ENCODE measurements at places on chromosomes 5 and 9. TPM values are rescaled to one million over a fixed set of nuclear protein-coding genes. Genes with fewer than 3 reads are reported as not detected.
A peak's percentile ranks its signal among the peaks of the same experiment; 100 is the strongest.

The SECISBP2 gene
- total RNA-seq, result 40.1 TPM

- no peak for ATAC-seq
Observed at GRCh38 chr9:116763770-116764169, 76.7 kb downstream of the TRIM32 start.

The RNF180 gene
- total RNA-seq, result not detected

DNA sequence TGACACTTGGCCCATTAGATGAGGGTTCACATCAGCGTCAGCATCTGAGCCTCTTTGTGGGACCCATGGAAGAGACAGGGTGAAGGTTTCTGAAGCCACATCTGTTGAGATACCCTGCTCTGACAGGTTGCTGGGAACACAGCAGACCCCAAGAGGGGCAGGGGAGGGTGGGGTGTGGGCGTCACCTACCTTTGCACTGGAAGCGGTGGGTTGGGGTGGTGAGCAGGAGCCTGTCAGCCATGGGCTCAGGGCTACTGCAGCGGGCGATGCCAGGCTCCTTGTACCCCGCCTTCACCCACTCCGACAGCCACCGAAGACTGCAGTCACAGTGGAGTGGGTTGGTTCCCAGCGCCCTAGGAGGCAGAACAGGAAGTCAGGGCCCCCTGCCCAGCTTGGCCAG lies 131.5 kb upstream of the PANK3 start:
- no peak for ATAC-seq

The SH2D3C gene
- total RNA-seq, result 46.8 TPM

- no peak for ATAC-seq
Observed at GRCh38 chr5:111779922-111780292, 22.9 kb upstream of the NREP start.

DNA sequence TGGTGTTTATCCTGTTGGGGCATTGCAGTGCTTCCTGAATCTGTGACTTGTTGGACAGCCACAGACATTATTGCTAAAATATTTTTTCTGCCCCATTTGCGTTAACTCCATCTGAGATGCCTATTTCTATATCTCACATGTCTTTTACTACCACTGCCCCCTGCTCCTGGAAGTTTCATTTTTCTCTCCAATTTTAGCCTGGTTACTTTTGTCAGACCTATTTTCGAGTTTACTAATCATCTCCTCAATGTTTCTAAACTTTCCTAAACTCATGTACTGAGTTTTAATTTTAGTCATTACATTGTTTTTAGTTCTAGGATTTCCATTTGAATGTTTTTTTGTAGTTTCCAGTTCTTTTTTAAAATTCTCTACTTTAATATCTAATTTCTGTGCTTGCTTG lies 17.6 kb downstream of the HAPLN1 start:
- no peak for ATAC-seq

The NR4A3 gene
- total RNA-seq, result 42.0 TPM

The PCAT7 gene
- not detected for total RNA-seq

DNA sequence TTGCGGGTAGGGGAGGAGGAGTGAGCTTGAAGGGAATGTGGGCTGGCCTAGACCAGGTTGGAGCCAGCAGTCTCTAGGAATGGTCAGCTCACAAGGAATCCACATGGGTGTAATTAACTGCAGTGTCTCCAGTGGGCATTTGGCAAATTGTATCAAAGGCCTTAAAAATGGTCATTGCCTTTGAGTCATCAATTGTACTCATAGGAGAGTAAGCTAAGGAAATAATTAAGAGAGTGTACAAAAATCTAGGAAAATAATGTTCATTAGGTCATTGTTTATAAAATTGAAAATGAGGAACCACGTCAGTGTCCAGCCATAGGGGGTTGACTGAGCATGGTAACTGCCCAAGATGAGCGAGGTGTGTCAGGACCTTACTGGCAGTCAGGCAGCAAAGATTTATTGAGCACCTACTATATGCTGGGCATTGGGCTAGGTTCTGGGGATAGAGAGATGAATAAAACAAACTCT lies 29.8 kb upstream of the RPL26L1 start:
- no peak for ATAC-seq

DNA sequence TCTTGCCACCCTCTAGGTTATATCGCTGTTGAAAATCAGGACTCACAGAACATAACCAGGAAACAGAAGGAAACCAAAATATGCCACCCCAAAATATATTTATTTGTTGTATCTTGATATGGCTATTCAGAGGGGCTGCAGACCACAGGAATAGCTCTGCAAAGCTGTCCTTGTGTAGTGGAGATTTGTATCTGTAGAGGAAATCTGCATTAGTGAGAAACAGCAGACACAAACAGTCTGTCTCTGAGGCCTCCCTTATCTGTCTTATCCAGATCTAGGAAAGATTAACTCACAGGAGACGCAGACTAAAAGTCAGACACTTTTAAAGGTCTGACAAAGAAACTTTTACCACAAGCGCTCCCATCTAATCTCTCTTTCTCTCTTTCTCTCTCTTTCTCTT lies 54.1 kb upstream of the CEMIP2 start:
- no peak for ATAC-seq

GRCh38 chr9:29773676-29774075 lies 2200.4 kb upstream of the C9orf72 start:
- ATAC-seq, result no peak

GRCh38 chr9:94507531-94508258 lies 47.2 kb upstream of the PCAT7 start:
- ATAC-seq, result no peak

The RC3H2 gene
- total RNA-seq, result 46.5 TPM

The PDE6A gene
- total RNA-seq, result not detected

The MRNIP gene
- 17.4 TPM for total RNA-seq

DNA sequence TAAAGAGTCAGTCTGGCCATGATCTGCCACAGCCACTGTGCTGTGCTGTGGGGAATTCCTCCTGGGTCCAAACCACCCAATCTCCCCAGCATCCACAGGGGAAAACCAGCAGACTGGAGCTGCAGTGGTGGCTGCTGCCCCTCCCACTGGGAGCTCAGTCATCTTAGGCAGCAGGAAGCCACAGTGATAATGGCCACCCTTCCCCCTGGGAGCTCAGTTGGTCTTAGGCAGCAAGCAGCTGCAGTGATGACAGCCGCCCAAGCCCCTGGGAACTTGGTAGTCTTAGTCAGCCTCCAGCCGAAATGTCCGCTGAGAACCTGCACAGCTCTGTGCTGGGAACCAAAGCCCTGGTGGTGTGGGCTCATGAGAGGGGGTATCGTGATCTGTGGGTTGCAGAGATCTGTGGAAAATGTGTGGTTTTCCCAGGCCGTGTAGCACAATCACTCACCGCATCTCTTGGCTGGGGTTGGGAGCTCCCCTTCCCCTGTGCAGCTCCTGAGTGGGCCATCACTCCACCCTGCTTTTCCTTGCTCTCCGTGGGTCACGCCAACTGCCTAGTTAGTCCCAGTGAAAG lies 38.4 kb upstream of the SMIM15 start:
- ATAC-seq, result no peak

The FAM221B gene
- not detected for total RNA-seq

DNA sequence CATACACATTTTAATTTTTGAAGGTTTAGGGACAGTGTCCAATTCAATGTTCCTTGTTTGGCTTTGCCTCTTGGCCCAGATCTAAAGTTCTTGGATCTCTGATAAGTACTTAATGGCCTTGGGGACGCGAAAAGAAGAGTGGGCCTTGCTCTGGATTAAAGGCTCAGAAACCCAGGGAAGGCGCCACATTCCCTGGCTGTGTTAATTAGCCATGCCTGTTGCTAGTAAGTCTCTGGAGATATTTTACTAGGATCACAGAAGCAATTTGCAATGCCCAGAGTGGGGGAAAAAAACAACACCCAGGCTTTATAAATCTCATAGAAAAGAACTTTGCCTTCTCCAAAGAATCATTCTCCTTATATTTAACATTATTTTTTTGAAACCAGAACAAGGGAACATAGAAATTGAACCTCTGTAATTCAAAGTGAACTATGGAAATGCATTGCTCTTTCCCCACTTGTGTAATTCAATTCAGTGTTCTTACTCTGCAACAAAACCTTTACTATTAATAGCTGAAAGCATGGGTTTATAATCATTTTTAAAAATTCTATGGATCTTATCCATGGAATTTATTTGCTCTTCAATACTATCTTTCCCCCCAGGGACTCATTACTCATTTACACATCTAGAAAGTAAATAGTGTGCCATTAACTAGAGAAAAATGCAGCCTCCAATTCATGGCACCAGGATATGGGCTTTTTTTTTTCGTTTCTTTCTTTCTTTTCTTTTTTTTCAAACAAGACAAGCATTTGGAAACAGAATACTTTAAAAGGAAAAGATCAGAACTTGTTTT lies 172.2 kb upstream of the ANKRD55 start:
- ATAC-seq, result no peak

The SARDH gene
- total RNA-seq, result 2.7 TPM

The FGF18 gene
- total RNA-seq, result 0.19 TPM

The SPATA31A3 gene
- not detected for total RNA-seq

DNA sequence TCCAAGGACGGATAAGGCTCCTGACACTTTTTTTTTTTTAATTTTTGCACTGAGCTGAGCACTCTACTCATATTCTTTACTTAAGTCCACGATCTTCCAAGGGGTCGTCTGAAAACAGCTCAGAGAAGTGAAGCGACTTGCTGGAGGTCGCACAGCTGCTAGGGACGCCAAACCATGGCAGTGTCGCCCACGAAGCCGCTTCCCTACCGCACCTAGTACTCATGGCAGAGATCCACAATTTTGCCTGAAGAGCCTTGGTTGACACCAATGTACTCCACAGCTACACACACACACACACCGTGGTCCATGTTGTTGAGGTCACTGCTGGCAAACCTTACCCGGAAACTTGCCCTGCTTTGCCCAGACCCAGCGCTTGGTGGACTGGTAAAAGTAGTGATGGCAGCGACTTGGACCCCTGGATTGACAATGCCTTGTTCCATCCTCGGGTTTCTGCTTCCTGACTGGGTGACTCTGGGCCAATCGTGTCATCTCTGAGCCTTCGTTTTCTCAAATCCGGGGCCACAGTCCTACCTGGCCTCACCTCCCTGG lies 521 bp upstream of the SLIT3 start:
- ATAC-seq, result no peak

GRCh38 chr5:174692381-174692780 lies 32.0 kb upstream of the MSX2 start:
- ATAC-seq, result no peak

DNA sequence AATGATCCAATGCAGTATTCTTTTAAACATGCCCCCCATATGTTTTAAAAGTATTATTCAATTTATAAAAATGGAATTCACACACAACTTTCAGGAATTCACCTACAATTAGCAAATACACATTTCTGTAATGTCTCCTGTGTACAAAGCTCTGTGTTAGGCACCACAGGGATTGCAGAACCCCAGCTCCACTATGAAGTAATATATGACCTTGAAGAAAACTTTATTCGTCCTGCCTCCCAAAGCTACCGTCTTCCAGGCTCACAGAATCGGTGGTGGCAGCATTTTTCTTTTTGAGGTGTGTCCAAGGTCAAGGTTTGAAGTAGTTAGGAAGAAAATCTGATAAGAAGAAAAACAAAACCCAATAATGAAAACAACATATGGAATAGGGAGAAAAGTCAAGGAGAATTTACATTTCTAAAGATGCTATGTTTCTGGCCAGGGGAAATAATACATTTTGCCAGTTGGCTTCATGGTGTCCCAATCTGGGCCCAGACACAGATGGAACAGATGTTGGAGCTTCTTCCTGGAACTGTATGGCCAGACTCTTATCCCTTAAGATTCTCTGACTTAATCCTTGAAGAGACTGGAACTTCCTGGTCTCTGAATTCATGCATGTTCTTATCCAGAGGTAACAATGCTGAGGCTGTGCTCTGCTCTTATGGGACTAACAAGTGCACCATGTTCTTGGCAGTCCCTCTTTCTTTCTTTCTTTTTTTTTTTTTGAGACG lies 22.0 kb upstream of the LVRN start:
- no peak for ATAC-seq

GRCh38 chr9:38690574-38690973 lies 29.4 kb downstream of the FAM240B start:
- peak; percentile 72 for ATAC-seq

DNA sequence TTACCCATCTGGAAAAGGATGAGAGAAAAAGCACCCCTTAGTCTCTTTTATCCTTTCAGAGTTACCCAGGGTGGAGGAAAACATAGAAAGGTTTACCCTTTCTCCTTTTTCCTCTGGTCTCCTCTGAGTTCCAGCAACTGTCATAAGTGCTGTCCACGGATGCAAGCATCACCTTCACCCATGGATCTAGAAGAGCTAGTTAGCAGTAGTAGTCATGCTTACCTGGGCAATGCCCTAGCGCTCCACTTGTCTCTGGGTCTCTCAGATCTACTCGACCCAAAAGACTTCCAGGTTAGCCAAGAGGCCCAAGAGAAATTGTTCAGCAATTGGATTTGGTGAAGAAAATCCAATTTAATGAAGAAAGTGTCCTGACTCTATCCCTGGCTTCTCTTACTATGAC lies 656.2 kb upstream of the PTPRD start:
- ATAC-seq, result no peak

GRCh38 chr5:164958688-164959087 lies 1453.3 kb downstream of the MAT2B start:
- no peak for ATAC-seq

GRCh38 chr9:82489201-82489821 lies 500.7 kb downstream of the SPATA31D1 start:
- ATAC-seq, result no peak

- ATAC-seq, result no peak
Observed at GRCh38 chr5:176542135-176542595, 5.0 kb upstream of the RNF44 start.

GRCh38 chr9:12813960-12814876 lies 39.4 kb downstream of the LURAP1L start:
- no peak for ATAC-seq

GRCh38 chr9:104091116-104091515 lies 3.0 kb upstream of the SMC2 start:
- ATAC-seq, result no peak

- peak; percentile 45 for ATAC-seq
Observed at GRCh38 chr9:82961504-82962125, 101.3 kb downstream of the RASEF start.

DNA sequence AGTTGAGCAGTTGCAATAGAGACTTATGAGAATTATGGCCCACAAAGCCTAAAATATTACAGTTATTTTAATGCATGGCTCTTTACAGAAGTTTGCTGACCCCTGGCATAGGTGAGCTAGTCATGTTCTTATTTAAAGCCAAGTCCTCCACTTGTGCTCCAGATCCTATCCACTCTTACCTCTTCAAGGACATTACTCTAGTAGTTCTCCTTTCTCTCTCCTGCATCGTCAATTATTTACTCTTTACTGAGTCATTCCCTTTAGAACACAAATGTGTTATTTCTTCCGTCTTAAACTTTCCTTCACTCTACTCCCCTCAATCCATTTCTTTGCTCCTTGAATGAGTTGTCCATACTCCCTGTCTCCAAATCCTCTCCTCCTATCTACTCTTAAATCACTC lies 20.6 kb upstream of the TRAF1 start:
- no peak for ATAC-seq

- no peak for ATAC-seq
Observed at GRCh38 chr9:104769655-104770054, 5.7 kb downstream of the NIPSNAP3B start.

DNA sequence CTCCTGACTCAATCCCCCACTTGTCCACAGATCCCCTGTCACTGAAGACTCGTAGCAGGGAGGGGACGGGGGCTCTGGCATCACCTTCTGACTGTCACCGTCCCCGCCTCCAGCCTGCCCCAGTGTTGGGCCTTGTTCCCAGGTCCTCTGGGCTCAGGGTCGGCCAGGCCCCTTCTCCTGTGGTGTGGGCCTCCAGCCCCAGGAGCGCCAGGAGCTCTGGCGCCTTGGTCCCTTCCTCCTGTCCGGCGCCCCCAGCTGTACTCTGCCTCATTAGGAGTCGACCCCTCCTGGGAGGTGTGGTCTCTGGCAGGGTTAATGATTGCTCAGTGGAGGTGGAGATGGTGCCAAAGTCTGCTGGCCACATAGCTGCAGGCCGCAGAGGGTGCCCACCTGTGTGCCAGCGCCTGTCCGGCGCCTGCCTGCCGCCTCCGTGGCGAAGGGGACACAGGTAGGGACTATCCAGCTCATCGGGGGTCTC lies at the start of gene CDHR2:
Gene CDHR2 (plus strand): TSS at position 376 of the 478 bp plus-strand sequence. CDS start 16,011 bp downstream, outside the sequence.
- ATAC-seq, result no peak
